ENCODE measurements at places on chromosomes 7 and 10.

GRCh38 chr7:18590241-18590640 lies 94.7 kb downstream of the HDAC9 start:
- DNase-seq, result no peak

DNA sequence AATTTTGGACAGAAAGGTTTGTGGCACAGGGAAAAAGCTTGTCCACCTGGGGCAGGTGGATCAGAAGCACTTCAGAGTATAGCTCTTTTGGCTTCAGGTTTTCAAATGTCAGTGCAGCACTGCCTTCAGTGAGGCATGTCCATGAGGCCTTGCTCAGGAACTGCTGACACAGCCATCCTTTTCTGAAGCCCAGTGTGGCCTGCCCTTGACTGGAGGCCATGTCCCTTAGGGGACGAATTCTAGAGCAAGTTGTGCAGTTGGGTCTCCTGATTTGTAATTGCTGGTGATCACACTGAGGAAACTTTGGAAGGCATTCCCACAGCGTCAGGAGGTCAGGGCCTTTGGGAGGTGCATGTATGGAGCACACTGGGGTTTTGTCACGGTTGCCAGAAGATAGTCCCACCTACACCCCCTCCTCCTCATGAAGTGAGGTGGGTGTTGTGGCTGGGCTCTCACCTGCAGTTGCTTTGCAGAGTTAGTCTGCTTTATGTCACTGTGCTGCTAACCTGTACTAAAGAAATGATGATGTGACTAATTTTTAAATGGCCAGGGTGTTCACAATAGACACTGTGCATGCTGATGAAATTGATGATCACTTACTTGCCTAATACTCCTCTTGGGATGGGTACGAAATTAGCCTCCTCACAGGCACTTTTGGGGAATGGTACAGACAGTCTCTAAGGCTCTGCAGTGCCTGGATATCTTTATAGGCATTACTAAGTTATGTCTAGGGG lies 41.7 kb downstream of the OGDH start:
- no peak for DNase-seq

GRCh38 chr7:151452680-151453325 lies 12.9 kb upstream of the CRYGN start:
- no peak for DNase-seq

DNA sequence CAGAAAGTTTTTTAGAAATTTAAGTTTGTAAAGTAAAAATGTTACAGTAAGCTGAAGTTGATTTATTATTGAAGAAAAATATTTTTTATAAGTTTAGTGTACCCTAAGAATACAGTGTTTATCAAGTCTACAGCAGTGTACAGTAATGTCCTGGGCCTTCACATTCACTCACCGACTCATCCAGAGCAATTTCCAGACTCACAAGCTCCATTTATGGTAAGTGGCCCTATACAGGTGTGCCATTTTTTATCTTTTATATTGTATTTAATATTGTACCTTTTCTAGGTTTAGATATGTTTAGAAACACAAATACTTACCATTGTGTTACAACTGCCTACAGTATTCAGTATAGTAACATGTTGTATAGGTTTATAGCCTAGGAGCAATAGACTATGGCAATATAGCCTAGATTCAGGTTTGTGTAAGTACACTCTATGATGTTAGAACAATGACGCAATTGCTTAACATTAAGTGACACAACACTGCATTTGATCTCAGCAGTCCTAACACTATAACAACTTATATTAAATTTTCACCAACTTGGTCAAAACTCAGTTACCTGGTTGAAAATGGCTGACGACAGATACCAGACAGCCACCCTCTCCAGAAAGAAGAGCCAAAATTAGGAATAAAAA lies 45.7 kb downstream of the HIBADH start:
- no peak for DNase-seq

- no peak for DNase-seq
Observed at GRCh38 chr7:107170051-107170915, 1.5 kb downstream of the HBP1 start.
